Activated CD8-positive, alpha-beta memory T cell treated with anti-CD3 and anti-CD28 coated beads, Interleukin-2, amount 50 U/mL, for 48 hours (primary cell): ENCODE measurements at places on chromosomes 4 and X.

GRCh38 chr4:19399001-19399400 is 852.7 kb upstream of the SLIT2 start:
- no peak for DNase-seq

- DNase-seq, result no peak
Observed at GRCh38 chr4:123553279-123553678, 156.7 kb downstream of the SPRY1 start.

DNA sequence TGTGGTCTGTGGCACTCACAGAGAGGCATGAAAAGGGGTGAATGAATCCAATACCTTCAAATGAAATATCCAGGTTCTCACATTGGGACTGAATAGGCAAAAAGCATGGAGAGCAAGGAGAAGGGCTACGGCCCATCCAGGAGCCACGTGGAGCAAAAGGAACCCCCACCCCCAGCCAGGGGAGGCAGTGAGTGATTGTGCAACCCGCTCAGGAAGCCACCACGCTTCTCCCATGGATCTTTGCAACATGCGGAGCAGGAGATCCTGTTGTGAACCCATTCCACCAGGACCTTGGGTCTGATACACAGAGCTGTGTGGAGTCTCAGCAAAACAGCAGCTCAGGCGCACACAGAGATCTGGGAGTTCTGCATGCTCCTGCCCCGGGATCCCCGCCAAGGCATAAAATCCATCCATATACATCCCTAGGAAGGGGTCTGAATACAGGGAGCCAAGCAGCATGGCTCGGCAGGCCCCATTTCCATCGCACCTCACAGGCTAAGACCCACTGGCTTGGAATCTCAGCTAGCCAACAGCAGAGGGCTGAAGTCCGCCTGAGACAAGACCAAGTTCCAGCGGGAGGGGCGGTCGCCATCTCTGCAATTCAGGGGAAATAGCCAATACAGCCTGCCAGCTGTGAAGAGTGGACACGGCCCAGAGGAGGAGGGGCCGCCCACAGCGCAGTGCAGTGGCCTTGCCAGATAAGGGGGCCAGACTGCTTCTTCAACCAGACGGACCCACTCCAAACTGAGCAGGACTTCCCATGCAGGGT is 80.2 kb downstream of the FGF16 start:
- no peak for DNase-seq

GRCh38 chr4:124804041-124804440 is 91.5 kb upstream of the ANKRD50 start:
- no peak for DNase-seq

DNA sequence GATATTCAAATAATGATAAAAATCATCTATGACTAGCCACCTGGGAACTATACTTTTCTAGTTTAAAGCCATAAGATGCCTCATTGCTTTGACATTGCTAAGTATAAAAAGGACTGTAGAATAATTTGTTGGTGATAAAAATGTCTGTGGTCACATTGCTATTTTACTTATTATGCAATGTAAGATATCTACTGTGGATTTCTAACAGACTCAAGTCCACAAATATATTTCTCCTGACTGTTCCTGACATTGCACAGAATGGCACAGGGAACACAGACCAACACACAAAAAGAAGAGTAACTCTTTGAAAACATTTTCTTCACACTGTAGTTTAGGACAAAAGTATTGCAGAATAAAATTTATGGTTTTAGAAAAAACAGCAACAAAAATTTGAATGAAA is 2.2 kb upstream of the TMPRSS11E start:
- no peak for DNase-seq

DNA sequence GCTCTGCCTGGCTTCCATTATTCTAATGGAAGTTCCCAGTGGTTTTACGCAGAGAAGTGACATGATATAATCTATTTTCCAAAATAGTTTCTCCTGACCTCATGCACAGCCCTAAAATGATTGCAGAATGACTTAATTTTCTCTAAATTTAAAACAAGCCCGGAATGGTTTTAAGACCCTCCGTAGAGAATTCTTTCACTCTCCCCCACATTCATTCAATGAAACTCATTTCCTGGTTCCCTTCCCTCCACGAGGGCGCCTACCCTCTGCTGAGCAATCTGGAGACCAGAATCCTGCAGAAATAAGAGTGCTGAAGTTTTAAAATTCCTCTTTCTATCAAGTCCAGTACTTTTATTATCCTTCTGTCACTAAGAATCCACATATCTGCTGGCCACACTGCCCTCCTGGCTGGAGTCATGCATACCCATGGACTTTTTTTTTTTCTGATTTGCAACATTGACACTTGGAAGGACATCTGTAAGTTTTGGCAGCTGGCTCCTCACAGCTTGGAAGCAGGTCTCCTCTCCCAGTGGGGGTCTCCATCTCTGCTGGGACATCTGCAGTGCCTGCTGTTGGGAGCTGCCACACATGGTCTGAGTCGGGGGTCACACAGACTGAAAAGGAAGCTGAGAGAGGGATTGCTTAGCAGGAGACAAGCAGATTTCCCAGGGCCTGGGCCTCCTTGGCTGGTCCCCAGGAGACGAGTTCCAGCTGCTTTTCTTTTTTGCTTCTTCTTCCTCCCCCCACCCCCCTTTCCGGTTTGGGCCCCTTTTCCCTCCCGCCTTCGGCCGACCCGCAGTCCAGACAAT is 86.1 kb downstream of the SOWAHB start:
- no peak for DNase-seq

- DNase-seq, result no peak
Observed at GRCh38 chr4:185774131-185774653, 37.8 kb downstream of the SORBS2 start.

- no peak for DNase-seq
Observed at GRCh38 chr4:86432559-86433134, 72.8 kb upstream of the MAPK10 start.

GRCh38 chr4:9999956-10000561 is 21.2 kb downstream of the SLC2A9 start:
- DNase-seq, result no peak

DNA sequence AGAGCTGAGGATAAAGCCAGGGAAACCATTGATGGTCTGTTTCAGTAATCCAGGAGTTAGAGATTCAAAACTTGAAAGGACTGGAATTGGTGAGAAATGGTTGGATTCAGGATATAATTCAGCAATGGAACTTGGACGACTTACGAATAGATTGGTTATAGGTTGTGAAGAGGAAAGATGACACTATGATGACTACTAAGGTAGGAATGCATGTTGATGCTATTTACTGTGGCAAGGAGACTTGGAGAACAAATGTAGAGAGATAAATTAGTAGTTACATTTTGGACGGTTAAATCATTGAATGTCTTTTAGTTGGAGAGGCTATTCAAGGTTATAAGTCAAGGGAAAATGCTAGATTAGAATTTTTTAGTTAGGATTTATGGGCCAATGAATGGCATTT is 365.4 kb upstream of the TECRL start:
- no peak for DNase-seq

DNA sequence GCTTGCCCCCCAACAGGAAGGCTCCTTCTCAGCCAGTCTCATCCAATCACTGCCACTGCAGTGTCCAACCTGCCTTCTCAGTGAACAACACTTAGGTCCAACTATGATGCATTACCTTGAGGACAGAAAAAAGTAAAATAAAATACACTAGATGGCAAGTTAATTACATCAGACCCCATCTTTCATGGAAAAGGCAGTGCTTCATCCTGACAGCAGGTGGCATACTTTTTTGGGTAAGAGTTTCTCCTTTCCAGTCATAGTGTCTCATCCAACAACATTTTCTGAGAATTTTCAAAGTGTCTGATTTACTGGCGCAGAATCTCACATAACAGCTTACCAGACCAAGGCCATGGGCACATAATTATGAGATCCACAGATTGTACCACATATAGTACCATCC is 1742.8 kb downstream of the PCDH7 start:
- no peak for DNase-seq

GRCh38 chrX:98071331-98071730 is 1187.6 kb downstream of the RPA4 start:
- DNase-seq, result no peak

- DNase-seq, result no peak
Observed at GRCh38 chrX:153628129-153628528, 18.9 kb upstream of the DUSP9 start.

DNA sequence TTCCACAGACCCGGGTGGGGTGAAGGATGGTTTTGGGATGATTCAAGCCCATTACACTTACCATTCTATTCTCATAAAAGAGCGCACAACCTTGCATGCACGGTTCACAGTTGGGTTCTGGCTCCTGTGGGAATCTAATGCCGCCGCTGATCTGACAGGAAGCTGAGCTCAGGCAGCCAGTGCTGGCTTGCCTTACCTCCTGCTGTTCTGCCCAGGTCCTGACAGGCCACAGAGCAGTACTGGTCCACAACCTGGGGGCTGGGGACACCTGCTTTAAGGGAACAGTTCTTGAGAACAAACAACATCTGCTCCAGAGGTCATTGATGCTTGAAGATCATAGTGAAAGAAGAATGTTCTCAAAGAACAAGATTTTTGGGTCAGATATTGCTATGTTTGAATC is 8.0 kb upstream of the HS3ST1 start:
- DNase-seq, result no peak
